ENCODE measurements at places on chromosomes 2 and 18. TPM values are rescaled to one million over a fixed set of nuclear protein-coding genes. Genes with fewer than 3 reads are reported as not detected.

DNA sequence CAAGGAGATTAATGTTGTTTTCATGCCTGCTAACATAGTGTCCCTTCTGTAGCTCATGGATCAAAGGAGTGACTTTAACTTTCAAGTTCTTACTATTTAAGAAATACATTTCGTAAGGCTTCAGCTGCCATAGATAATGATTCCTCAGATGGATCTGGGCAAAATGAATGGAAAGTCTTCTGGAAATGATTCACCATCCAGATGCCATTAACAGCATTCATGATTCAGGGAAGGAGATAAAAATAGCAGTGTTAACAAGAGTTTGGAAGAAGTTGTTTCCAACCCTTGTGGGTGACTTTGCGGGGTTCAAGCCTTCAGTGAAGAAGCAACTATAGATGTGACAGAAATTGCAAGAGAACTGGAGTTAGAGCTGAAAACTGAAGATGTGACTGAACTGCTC, 17.0 kb downstream of the VRK2 start:
- DNase-seq, result no peak

DNA sequence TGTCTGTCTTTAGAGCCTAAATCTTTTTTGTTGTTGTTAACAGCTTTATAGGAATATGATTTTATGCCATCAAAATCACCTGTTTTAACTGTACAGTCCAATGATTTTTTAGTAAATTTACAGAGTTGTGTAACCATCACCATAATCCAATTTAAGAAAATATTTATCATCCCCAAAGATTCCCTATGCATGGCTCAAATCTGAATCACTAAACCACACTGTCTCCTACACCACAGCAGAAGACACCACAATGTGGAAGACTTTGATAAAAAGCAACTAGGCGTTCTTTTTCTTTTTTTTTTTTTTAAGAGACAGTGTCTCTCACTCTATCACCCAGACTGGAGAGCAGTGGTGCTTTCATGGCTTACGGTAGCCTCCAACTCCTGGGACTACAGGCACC, 99.6 kb downstream of the TXNL1 start:
- DNase-seq, result no peak

- DNase-seq, result no peak
These were observed 135.8 kb upstream of the LTBP1 start for GRCh38 chr2:32810909-32811495.

DNA sequence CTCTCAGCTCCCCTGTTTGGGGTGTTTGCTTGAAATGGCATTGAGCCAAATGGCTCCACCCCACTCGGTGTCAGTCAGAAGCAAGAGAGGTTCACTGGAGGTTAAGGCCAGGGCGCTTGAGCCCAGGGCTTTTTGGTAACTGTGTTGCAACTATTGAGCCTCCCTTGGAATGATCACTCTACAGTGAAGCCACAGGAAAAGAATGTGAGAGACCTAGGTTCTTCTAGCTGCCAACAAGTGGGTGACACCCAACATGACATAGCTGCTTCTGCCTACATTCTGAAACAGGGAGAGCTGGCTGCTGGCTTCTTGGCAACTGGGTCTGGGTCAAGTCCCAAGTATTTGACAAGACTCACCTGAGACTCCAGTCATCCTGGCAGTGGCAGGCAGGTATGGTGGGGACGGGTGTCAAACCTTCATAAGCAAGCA, 7.1 kb upstream of the GRHL1 start:
- DNase-seq, result no peak

DNA sequence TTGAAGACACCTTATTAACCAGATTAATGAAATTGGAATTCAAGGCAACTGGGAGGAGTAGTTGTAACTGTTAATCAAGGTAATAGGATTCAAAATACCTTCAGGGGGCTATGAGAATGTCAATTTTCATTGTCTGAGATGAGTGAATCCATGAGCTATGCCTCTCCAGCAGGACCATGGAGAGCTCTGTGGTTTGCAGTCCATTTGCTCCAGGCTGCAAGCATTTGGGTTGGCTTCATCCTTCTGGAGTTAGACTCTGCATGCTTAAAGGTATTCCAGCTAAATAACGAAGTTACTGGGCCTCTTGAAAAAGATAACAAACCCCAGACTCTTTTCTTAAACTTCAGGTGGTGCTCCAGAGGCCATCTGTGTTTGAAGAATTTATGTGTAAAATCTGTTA, 207.1 kb upstream of the SLC8A1 start:
- DNase-seq, result no peak

GRCh38 chr18:41745166-41746049, 209.6 kb upstream of the PIK3C3 start:
- DNase-seq, result peak; percentile 32

DNA sequence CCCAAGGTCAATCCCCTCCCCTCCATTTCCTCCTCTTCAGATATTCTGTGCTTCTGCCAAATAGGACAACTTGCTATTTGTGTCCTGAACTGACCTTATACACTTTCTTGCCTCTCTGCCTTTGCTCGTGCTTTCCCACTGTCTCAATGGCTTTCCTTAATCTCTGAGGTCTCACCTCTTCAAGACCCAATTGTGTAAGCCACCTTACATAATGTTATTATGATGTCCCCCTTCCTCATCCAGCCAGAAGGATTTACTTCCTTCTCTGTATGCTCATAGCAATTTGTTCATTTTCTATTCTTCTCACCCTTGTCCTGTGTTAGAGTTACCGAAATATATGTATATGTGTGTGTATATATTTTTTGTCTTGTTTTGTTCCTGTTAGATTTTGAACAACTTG, 26.9 kb upstream of the DARS1 start:
- no peak for DNase-seq

GRCh38 chr18:75100832-75101630, 107.9 kb downstream of the PTGR3 start:
- DNase-seq, result no peak

GRCh38 chr2:237538001-237538720, 28.2 kb upstream of the PRLH start:
- DNase-seq, result no peak

DNA sequence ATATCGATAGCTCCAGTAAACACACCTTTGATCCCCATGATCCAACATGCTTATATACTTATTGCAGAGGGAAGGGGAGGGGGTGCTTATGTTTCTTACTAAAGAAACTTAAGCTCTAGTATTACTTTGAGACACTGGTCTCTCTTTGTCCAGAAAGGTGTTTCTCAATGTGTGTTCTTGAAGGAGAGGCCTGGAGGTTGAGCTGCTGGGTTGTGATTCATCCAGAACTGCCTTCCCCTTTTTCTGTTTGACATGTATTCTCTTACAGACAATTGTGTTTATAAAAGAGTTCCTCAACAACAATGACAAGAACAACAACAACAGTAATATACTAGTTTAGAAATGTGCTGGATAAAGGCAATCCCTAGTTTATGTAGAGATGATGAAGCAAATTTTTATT, 516.0 kb upstream of the FAM98A start:
- DNase-seq, result no peak

- no peak for DNase-seq
These were observed 81.9 kb downstream of the CD226 start for GRCh38 chr18:69865776-69866175.

GRCh38 chr2:81467096-81467495, 1162.5 kb upstream of the LRRTM1 start:
- DNase-seq, result no peak

- no peak for DNase-seq
These were observed 24.9 kb downstream of the C2orf76 start for GRCh38 chr2:119341684-119342083.

DNA sequence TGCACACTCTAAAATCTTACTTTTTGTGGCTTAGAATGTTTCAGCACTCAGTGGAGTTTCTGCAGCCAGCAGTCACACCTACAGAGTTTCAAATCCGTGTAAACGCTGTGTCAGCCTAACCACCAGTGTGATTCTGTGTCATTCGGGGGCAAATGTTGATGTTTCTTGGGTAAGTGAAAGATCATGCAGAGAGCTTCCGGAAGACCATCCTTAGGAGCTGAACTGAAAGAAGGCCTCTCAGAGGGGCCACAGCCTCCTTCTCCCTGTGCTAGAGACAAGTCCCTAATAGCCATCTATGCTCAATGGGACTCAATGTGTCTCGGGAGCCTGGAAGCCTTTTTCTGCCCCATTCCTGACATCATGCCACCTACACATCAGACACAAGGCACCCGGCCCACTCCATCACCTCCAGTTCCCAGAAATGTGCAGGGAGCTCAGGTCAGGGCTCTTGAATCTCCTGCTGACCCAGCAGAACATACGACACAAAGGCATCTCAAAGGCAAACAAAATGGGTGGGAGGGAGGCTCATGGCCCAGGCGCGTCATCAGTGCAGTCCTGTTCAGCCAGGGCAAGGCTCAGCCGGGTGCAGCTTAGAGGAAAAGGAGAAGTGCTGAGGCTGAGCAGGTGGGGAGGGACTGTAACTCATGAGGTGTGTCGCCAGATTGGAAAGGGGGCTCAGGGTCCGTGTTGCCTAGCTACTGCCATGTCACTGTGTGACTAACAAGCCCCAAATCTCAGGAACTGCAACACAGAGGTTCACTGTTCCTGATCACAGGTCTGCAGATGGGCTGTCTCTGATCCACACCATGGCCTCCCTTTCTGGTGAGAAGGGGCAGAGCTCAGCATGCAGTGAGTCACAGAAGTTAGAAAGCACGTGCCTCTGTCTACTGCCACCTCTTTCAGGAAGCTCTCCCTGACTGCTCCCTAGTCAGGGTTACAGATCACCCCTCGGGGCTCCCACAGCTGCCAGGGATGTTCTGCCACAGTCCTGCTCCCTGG, 82.0 kb downstream of the SMAD7 start:
- DNase-seq, result no peak

DNA sequence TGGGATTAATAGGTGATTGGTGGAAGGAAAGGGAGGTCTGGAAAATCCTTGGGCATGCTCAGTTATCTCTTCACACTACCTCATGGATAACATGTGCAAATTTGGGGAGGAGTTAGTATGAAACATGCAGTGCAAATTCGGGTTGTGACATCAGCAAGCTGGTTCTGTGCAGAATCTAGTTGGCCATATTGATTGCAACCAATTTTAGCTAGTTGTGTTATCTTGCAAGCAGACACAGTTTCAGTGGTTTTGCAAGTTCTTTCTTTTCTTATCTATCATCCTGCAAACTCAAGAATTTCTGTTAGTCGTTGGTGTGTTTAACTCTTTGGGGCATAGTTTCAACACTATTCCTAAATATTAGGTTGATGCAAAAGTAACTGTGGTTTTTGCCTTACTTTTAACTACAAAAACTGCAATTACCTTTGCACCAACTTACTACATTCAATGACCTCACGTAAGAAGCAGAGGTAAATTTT, 135.4 kb downstream of the PTH2R start:
- no peak for DNase-seq

- no peak for DNase-seq
These were observed 993.1 kb upstream of the TMEFF2 start for GRCh38 chr2:193187816-193188215.

DNA sequence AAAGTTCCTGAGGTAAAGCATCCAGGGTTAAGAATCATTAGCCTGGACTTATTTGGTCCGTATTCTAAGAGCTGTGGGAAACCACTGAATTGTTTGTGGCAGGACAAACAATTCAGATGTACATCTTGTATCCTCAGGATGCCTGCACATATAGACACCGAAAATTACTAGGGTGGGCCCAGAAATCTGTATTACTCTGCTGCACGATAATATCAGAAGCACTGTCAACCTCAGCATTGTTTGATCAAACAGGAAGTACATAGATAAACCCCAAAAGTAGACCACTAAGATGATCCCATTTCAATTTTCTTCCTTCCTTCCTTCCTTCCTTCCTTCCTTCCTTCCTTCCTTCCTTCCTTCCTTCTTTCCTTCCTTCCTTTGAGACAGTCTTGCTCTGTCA, 34.2 kb upstream of the SPRED2 start:
- DNase-seq, result no peak

DNA sequence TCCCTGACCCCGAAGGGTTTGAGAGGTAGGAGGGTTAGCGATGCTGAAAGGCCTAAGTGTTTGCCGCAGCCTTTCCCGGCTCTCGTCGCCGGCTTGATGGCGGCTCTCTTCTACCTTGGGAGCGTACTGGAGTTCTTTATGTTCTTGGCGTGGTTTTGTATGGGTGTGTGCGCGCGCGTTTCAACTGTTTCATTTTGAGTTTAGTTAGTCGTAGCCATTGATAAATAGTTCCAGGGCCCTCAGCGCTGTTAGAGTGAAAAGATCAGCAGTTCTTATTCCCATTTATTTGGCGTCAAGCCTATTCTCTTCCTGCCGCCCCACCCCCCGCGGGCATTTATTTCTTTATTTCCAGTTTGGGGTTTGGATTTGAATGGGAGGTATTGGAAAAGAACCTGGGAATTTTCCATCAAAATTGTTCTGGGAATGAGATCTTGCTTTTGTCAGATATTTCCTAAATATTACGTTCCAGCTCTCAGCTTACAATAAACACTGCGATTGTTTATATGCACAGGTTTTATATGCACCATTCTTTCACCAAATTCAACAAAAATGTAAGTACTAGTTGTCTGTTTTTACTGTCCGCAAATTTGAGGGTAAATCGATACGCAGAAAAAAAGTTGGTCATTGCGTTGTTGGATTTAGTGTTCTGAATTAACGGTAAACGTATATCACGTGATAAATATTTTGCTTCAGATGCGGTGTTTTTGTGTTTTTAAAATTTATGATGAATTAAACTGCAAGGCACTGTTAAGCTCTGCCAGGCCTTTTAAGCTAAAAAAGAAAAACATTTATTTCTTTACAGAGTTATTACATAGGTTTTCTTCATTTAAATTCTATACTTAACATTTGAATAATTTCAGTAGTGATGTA, 954 bp downstream of the CCNT2 start:
- no peak for DNase-seq

- no peak for DNase-seq
These were observed 81.1 kb downstream of the MBOAT2 start for GRCh38 chr2:8922431-8922830.

- DNase-seq, result no peak
These were observed 98.8 kb downstream of the ZBTB7C start for GRCh38 chr18:48310353-48310752.

- DNase-seq, result no peak
These were observed 585.4 kb upstream of the ID2 start for GRCh38 chr2:8096484-8096883.

DNA sequence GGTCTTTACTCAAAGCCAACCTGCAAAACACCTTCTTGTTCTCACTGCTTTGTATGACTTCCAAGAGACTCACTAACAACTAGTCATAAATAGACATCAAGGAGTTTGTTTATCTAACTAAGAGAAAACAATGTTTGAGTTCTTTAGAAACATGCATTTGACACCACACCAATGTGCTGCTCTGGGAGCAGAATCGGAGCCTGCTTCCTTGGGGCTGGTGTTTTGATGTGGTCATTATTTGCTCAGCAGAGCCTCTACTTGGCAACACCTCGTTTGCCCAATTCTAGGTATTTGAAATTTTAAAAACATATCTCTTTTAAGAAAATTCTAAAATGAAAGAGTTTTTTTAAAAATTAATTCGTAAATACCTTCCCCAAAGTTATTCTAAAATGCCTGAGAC, 167.5 kb downstream of the BCL2 start:
- DNase-seq, result no peak

- DNase-seq, result no peak
These were observed 683 bp downstream of the MBOAT2 start for GRCh38 chr2:9002637-9003365.

GRCh38 chr2:45275806-45276205, 266.6 kb upstream of the SIX2 start:
- DNase-seq, result no peak

Gene CNGA3
- 0.15 TPM for total RNA-seq

Gene SIX3
- not detected for total RNA-seq

Gene FAM161A
- 3.5 TPM for total RNA-seq

Gene PDE1A
- 7.9 TPM for total RNA-seq

Gene TET3
- total RNA-seq, result 13.2 TPM

Gene CCDC141
- total RNA-seq, result 1.3 TPM

Gene TFPI
- 52.4 TPM for total RNA-seq

Gene REG1B
- total RNA-seq, result not detected
